ENCODE measurements at places on chromosomes 7 and 10.

DNA sequence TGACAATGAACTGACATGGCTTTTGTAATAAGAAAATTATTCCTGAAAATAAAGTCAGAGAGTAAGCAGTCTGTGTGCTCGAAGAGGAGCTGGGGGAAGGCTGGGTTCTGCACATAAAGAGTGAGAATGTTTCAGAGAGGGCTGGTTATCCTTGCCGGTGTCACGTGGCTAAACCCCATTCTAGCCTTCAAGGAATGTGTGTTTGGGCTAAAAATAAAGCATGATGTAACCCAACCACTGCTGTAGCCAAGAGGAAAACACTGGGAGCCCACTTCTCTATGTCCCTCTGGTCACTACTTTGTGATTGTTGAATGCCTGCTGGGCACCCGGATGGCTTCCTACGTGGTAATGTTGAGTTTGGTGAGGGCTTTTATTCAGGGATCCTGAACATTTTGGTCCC is 23.5 kb downstream of the WDFY4 start:
- no peak for DNase-seq

- no peak for DNase-seq
Observed at GRCh38 chr10:31580646-31581045, 261.6 kb downstream of the ZEB1 start.

DNA sequence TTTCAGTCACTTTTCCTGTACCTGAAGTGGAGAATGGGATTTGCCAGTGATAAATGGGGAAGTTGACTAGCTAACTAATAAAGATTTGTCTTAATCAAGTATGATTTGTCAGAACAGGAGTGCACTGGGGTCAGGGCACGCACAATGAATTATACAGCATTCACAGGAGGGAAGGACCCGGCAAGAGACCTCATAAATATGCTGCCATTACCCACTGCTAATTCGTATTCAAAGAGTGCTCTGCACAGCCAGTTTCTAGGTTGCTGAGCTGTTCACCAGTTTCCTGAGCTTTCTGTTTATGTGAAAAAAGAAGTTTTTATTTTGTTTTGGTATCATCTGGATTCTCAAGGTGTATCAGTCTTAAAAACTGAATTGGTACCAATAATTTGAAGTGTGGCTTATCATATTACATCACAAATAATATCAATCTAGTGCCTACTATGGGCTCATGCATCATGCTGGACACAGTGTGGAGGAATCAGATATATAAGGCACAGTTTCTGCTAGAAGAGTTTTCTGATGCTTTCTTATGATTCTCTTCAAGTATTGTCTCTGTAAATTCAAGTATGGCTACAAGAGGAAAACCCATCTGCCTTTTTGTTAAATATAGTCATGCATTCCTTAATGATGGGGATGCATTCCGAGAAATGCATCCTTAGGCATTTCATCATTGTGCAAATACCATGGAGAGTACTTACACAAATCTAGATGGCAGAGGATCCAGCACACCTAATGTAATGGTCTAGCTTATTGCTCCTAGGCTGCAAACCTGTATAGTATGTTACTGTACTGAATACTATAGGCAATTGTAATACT is 202.2 kb downstream of the VTI1A start:
- DNase-seq: no peak

DNA sequence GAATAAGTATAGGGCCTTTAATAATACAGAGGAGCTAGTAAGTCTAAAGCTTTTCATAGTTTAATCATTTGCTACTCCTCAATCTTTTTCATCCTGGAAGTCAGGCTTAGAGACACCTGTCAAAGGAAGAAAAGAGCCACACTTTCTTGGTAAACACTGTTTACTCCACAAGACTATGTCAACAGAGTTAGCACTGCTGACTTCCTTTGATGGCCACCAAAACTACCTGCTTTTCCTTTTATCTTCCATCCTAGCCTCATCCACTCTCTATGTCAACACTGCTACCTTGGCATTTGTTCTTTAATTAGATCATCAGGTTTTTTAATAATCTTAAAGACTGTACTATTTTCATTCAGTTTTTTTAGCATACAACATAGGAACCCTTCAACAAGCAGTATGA is 106.2 kb downstream of the ELAPOR2 start:
- no peak for DNase-seq
